Activated naive CD4-positive, alpha-beta T cell treated with anti-CD3 and anti-CD28 coated beads, Interleukin-2, amount 50 U/mL, for 72 hours (primary cell): ENCODE measurements at places on chromosomes 6 and 20. TPM values are rescaled to one million over a fixed set of nuclear protein-coding genes. Genes with fewer than 3 reads are reported as not detected.

Gene HUS1B
- total RNA-seq: 1.6 TPM

DNA sequence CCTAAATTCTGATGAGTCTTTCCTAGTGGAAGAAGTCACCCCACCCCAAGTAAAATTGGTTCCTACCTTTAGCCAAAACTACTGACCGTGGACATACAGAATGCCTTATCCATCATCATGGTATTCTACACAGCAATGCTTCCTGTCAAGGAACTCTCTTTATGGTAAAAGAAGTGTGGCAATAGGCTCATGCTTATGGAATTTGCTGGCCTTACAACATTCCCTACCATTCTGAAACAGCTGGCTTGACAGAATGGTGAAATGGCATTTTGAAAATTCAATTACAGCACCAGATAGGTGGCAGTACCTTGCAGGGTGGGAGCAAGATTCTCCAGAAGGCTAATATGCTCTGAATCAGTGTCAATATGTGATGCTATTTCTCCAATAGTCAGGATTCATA, 41.8 kb upstream of the BACH2 start:
- DNase-seq: no peak

DNA sequence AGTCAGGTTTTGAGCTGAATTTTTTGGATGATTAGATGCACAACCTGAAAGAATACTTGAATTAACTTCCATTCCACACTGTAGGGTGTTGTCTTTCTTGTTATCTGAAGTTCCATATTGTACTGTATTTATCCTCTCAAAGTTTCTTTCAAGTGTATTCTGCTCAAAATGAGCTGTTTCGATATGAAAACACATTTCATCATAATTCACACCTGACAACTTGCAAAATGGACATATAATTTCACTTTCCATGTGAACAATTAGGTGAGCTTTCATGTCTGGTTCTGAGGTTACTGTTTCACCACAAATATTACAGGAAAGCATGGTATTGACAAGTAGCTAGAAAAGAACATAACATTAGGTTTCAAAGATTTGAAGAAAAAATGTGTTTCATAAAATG, 1.7 kb downstream of the ZUP1 start:
- DNase-seq: no peak

Gene WFDC5
- total RNA-seq: not detected

Gene ATG5
- total RNA-seq: 23.5 TPM

Gene CD93
- 0.39 TPM for total RNA-seq

Gene YTHDF1
- 39.1 TPM for total RNA-seq

Gene TPBG
- 0.10 TPM for total RNA-seq

DNA sequence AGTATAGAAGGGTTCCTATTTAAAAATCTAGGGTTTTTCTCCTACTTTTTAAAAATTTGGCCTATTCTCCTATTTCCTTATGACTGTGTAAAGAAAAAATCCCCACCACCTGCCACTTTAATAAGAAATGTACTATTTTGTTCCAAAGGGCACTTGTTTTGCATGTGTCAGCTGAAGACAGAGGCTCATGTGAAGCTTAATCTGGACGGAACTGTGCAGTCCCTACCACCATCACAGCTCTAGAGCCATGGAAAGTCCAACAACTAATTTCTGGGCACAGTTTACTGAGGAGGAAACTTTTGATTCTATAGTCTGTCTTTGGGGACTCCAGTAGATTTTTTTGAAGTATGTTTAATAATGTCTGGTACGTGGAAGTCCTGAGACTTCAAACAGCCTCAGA, 60.0 kb upstream of the AHI1 start:
- DNase-seq: no peak

Gene ADGRF4
- not detected for total RNA-seq

Gene RPS6KA2
- 4.0 TPM for total RNA-seq

GRCh38 chr6:25534942-25535631, 116.9 kb upstream of the SCGN start:
- no peak for DNase-seq

- DNase-seq: no peak
These were observed 147.3 kb upstream of the BMP5 start for GRCh38 chr6:56022678-56023077.

DNA sequence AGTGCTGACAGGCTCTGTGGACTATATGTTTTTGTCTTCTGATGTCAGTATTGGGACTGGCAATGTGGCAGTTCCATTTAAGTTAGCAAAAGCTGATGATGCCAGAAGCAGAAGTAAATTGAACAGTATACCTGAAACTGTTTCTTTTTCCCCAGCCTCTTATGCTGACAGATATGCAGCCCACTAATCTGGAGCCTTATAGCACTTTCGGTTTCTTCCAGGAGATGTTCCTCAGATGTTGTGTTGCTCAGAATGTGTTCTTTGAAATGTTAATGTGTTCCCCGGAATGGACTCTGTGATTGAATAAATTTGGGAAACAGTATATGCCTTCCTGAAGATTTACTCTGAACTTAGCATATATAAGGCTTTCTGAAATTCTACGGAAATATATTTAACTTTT, 80.7 kb upstream of the MRAP2 start:
- no peak for DNase-seq

- no peak for DNase-seq
These were observed 200.0 kb upstream of the SGK1 start for GRCh38 chr6:134517868-134518267.

- DNase-seq: no peak
These were observed 17.4 kb downstream of the PIGT start for GRCh38 chr20:45433316-45433715.

Gene APMAP
- total RNA-seq: 33.7 TPM

DNA sequence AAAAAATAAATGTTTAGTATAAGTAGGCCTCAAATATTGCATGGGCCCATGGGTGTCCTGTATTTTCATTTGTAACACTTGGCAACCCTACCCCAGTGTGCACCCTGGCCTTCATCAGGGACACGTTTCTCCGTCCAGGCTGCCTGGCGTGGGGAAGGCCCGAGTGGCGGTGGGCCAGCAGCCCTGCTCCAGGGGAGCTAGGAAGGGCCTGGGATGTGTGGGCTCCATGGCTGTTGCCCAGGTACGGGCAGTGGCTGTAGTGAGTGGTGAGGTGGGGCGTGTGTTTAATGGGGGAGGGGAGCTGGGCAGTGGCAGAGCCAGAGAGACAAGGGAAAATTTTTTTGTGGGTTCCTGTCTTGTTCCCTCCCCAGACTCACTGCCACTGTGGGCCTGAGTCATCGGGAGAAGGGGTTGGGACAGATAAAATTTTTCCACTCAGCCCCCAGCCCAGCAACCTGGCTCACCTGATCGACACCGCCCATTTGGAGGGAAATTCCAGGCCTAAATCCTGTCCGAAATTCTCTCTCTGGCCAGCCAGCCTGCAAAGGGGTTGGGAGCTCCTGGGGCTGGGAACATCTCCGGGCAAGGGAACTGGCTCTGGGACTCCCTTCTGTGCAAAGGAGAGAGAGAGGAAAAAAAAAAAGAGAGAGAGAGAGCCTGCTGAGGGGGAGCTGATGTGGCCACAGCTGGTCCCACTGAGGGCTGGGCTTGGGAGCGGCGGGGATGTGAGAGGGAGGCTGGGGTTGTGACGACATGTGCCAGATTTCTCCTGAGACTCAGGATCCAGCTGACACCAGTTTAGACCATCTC, 32.5 kb upstream of the VEGFA start:
- DNase-seq: no peak

GRCh38 chr6:5732496-5732895, 274.2 kb downstream of the NRN1 start:
- no peak for DNase-seq

Gene CTSA
- 98.5 TPM for total RNA-seq
